ENCODE measurements at places on chromosomes 1 and 21.

DNA sequence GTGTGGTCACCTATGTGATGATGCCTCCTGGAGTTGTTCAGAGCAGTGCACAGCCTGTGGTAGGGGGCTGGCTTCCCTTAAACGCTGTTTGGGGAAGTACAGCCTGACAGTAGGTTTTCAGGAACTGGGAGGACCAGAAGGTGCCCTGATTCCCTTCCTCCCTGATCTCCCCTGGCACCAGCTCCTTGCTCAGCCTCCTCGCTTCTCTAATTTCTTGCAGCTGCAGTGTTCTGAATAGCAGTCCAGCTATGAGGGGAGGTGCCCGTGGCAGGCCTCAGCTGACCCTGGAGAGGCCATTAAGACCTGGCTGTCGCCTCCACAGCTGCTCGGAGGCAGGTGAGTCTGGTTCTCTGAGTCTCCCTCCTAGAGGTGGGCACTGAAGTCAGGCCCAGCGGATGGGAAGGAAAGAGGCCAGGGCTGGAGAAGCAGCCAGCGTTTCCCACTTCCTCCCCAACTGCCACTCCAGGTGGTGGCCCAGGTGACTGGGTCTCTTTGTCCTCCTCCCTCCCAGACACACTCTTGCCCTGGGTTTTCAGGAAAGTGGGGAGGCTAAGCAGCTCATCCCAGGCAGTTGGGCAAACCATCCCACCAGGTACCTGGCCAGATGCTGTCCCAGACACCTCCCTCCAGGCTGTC is 52.0 kb upstream of the RPL11 start:
- H3K4me3 ChIP-seq, result no peak overlapping the region
- no peak overlapping the region for H3K27ac ChIP-seq
- peaks cover 11% of the 10 kb centered on the region for H3K4me1 ChIP-seq

- no peaks in the 10 kb centered on the region for H3K4me1 ChIP-seq
- DNase-seq, result no peak
- H3K27me3 ChIP-seq, result no peaks in the 10 kb centered on the region
Measured at GRCh38 chr1:11564237-11564636, 85.3 kb downstream of the DISP3 start.

GRCh38 chr1:236044341-236044740 is 20.5 kb downstream of the NID1 start:
- no peaks in the 10 kb centered on the region for H3K4me1 ChIP-seq
- H3K27ac ChIP-seq, result no peak overlapping the region
- no peak for DNase-seq
- no peaks in the 10 kb centered on the region for H3K36me3 ChIP-seq

- peaks cover 25% of the 10 kb centered on the region for H3K4me1 ChIP-seq
- H3K27ac ChIP-seq, result no peak overlapping the region
- no peak overlapping the region for H3K4me3 ChIP-seq
- H3K36me3 ChIP-seq, result no peaks in the 10 kb centered on the region
- DNase-seq, result no peak
Measured at GRCh38 chr21:43913928-43914327, 48.9 kb downstream of the AGPAT3 start.

- no peaks in the 10 kb centered on the region for H3K4me1 ChIP-seq
- no peak for DNase-seq
- H3K4me3 ChIP-seq, result no peak overlapping the region
- H3K27ac ChIP-seq, result no peak overlapping the region
- no peaks in the 10 kb centered on the region for H3K27me3 ChIP-seq
Measured at GRCh38 chr1:201667479-201667878, 128.6 kb downstream of the NAV1 start.

DNA sequence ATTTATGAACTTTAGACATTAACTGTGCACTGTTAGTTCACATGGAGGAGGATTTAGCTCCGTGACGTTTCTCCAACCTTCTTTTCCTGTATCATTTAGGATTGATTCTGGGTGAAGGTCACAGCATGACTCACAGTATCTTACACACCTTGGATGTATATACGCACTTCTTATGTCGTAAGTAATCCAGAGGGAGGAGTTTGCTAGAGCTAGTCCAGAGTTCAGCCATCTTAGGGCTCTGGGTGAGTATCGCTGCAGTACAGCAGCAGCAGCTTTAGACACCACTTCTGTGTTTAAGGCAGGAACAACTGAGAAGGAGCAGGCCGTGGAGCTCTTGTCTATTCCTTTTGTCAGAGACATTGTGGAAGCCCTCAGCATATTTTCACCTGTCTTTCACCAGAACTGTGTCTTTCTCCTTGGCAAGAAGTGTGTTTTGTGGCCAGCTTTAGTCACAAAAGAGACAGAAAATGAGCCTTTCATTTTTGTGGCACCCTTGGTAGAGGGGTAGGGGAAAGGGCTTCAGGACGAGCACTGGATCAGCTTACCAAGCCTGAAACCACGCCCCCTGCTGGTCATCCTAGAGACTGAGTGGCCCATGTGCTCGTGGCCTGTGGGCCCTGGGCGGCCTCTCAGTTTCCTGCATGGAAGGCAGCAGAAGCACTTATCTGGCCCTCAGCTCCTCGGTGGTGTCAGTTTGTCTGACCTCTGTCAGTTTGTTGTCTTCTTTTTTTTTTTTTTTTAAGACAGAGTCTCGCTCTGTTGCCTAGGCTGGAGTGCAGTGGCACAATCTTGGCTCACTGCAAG is 64.0 kb downstream of the ADARB1 start:
- peaks cover 4% of the 10 kb centered on the region for H3K4me1 ChIP-seq
- no peaks in the 10 kb centered on the region for H3K27me3 ChIP-seq
- no peak overlapping the region for H3K4me3 ChIP-seq
- peak; percentile 39 for DNase-seq
- no peaks in the 10 kb centered on the region for H3K36me3 ChIP-seq

DNA sequence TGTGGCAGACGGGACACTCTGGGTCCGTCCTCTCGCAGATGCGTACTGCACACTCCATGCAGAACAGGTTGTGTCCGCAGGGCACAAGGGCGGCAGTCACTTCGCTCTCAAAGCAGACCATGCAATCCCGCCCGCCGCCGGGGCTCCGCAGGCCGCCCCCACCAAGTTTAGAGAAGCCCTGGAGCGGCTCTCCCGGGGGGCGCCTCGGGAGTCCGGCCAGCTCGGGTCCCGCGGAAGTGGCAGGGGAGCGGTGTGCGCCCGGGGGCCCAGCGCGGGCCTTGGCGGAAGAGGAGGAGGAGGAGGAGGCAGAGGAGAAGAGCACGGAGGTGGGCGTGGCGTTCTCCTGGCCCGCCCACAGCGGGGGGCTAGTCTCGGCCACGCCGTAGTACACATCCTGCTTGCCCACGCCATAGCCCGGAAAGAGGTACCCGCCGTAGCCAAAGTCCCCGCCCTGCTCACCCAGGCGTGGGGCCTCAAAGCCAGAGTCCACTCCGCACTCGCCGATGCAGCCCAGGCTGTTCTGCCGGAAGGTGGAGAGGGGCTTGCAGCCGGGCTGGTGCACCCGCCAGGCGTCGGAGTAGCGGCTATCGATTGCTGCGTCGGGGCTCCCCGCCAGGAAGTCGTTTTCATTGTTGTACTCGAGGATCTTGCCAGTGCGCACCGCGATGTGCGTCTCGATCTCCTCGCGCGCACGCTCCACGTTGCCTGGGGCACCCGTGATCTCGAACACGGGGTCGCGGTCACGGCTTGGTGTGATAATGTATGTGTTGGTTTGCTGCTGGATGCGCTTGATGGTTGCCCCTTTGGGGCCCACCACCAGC is 5.4 kb downstream of the MEX3A start:
- no peaks in the 10 kb centered on the region for H3K4me1 ChIP-seq
- no peaks in the 10 kb centered on the region for H3K36me3 ChIP-seq
- no peak overlapping the region for H3K4me3 ChIP-seq
- H3K27ac ChIP-seq, result no peak overlapping the region
- no peak for DNase-seq

DNA sequence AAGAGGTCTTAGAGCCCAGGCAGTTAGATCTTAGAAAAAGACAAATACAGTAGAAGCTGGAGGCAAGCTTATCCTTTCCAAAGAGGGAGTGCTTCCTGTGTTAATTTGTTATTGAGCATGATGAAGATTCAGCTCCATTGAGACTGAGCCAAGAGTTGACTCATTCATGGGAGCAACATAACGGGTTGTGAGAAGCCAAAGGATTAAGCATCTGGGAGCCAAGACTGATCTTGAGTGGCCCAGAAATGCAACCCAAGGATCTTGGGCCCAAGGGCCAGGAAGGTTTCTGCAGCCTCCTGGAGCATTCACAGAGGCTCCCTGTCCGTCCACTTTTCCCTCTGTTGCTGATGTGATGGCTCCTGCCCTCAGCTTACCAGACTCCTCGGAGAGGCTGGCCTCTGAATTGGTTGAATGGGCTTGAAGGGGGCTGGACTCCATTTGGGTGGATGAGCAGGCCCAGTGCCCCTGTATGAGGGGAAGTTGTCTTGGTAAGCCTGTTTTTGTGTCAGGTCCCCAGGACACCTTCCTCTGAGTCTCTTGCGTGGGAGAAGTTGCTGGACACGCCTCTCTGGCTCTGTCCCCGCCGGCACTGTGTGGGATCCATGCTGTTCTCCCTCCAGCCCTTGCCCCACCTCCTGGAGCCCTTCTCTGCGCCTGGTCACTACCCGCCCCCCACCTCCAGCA is 42.4 kb downstream of the PDE9A start:
- DNase-seq, result no peak
- no peaks in the 10 kb centered on the region for H3K4me1 ChIP-seq
- H3K36me3 ChIP-seq, result no peaks in the 10 kb centered on the region
- no peaks in the 10 kb centered on the region for H3K27me3 ChIP-seq

DNA sequence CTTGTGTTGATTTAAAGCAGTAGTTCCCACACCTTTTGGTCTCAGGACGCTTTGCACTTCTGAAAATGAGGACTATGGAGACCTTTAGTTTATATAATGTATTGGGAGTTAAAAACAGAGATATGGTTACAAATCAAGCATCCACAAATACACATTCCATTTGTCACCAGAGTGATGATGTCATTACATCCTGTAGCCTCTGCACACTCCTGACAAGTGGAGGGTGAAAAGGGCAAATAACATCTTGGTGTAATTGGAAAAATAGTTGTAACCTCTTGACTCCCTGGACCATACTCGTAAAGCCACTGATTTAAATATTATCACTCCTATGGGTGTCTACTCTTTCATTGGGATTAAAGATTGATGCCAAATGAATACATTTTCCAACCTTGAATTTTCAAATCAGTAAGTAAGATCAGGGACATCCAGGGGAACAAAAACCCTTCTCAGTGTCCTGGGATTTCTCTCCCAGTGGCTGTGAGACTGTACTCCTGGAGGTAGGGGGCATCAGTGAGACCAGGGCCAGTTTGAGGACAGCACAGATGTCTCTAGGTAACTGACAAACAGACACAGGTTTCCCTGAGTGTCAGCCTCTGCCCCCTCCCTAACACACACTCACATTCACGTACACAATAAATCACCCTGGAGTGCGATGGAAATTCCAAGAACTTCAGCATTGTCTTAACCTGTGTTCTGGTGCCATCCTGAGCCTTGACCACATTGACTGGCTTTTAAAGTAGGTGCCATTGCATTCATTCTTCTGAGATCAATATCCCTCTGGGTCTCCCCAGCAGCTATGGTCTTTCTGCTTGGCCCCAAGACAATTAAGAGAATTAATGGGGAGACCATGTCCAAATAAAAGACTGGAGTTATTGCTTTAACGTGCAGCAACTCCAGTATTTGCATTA is 63.0 kb downstream of the NR5A2 start:
- no peaks in the 10 kb centered on the region for H3K27me3 ChIP-seq
- H3K36me3 ChIP-seq, result no peaks in the 10 kb centered on the region
- H3K27ac ChIP-seq, result no peak overlapping the region
- H3K4me3 ChIP-seq, result no peak overlapping the region
- H3K4me1 ChIP-seq, result no peaks in the 10 kb centered on the region

DNA sequence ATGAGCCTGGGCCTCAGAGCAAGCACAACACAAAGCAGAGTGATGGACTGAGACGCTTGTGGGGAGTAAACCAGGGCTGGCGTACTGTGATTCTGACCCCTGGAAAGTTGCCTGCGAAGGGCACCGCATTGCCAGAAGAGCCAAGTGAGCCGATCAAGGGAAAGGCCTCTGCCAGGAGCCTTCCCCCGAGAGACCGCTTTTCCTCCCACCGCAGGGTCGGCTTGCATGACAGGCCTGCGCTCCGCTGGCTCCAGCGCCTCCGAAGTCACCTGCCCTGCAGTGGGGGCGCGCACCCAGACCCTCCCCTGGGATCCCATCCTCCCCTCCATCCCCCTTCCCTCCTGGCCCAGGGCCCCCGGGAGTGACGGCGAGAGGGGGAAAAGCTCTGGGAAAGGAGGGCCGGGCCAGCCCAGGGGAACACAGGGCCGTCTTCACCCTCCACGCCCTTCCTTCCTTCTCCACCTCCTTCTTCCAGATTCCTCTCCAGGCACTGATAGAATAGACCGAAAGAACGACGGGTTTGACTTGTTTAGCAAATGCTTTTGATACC is 165.0 kb downstream of the TRIM33 start:
- DNase-seq, result no peak
- H3K4me3 ChIP-seq, result peak overlapping the region; percentile 57
- H3K36me3 ChIP-seq, result no peaks in the 10 kb centered on the region
- H3K27ac ChIP-seq, result no peak overlapping the region

- no peaks in the 10 kb centered on the region for H3K27me3 ChIP-seq
- H3K36me3 ChIP-seq, result no peaks in the 10 kb centered on the region
- no peak for DNase-seq
- no peak overlapping the region for H3K27ac ChIP-seq
- H3K4me1 ChIP-seq, result no peaks in the 10 kb centered on the region
- H3K4me3 ChIP-seq, result no peak overlapping the region
Measured at GRCh38 chr1:187067160-187067559, 238.4 kb downstream of the PLA2G4A start.

DNA sequence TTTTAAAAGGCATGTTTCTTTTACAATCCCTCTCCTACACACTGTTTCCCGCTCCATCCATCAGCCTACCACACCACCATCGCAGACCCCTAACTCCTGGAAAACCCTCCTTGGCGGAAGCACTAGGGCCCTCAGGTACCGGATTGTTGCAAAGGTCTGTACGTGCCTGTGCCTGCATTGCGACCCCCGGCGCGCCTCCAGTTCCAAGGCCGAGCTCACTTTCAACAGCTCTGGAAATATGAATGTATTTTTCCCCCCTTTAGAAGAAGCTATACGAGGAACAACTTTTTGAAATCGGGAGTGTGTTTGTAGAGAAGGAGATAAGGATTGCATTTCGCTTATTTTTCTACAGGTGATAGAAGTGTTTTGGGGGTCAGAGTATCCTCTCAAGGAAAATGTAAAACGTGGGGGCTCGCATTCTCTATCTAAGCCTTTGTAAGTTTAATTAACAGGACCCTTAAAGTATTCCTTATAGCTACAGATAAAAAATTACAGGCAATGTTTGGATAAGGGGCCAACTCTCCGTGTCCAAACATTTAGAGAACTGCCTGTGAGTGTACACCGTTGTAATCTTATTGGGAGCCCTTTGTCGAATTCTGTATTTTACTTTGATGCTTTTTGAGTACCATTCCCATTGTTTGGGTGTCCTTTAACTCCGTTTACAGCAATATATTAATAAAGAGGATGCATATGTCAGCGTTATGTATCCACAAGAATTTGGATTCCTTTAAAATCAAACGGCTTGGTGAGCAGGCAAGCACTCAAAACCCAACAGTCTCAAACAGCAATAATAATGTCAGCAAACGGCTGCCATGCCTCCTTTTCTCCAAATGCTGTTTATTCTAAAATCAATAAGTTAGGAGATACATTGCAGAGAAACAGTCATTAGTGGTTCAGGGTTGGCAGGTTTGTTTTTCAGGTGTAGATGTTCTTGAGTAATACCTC is 5.9 kb downstream of the PRRX1 start:
- no peak for DNase-seq
- H3K4me1 ChIP-seq, result no peaks in the 10 kb centered on the region
- no peak overlapping the region for H3K27ac ChIP-seq
- H3K4me3 ChIP-seq, result no peak overlapping the region
- no peaks in the 10 kb centered on the region for H3K36me3 ChIP-seq
- H3K27me3 ChIP-seq, result peaks cover 39% of the 10 kb centered on the region

- no peaks in the 10 kb centered on the region for H3K36me3 ChIP-seq
- DNase-seq, result no peak
- no peaks in the 10 kb centered on the region for H3K4me1 ChIP-seq
- no peaks in the 10 kb centered on the region for H3K27me3 ChIP-seq
- no peak overlapping the region for H3K4me3 ChIP-seq
Measured at GRCh38 chr1:97571760-97572159, 349.1 kb downstream of the DPYD start.
